ENCODE measurements at places on chromosomes 6 and 20.

DNA sequence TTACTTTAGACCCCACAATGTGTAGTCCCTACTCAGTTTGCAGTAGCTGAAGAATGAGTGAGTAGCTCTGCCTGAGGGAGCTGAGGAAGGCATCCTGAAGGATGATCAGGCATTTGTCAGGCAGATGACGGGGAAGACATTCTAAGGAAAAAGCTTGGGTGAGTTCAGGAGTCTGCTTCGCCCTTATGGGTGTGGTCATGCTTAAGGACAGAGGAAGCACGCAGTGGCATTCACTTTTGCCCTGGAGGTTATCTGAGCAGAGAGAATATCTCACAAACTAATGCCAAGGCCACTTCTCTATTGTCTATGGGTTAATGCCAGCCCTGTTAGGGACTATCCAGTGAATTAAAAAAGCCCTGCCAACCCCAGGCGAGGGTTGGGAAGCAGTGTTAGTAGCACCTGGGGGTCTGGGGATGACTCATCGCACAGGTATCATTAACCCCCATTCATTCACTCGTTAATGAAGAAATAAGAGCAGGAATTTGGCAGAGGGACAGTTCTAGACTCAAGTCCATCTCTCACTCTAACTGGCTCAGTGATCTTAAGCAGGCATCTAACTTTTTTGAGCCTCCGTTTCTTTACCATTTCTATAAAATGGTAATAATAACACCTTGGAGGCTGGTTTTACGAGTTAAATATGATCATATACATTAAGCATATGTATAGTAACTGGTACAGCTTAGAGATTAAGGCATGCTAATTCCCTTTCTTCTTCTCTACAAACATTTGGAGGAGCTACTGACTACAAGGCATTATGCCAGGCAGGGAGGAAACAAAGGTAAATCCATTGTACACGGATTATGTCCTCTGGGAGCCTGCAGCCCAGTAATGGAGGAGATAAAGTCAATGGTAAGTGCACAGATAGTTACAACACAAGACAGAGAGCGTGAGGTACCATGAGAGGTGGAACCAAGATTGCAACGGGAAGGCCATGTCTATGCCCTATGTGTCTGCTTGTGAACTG lies 93.2 kb upstream of the AKIRIN2 start:
- DNase-seq: peak; percentile 82

DNA sequence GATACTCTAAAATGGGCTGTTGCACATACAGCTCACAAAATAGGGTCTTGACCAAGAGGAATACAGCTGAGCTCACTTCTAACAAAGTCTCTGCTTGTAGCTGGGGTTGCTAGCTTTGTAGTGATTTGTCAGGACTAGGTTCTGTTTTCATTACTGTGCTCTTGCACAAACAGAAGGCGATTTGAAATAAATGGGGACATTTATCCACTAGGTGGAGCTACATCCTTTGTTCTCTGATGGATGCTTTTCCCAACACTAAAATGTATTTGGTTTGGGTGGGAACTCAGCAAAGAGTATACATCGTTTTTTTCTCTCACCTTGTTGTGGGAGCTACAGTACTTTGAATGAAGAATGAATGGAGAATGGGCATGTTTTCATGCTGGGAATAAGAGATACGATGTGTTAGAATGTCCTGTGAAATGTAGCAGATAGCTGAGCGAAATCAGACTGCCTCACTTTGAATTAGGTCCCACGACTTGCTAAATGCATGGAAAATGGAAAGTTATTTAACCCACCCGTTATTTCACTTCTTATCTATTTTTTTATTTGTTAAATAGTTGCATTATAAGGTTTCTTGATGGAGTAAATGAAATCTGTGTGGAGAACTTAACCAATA lies 494.7 kb upstream of the MAP3K7 start:
- peak; percentile 72 for DNase-seq

GRCh38 chr20:36908603-36909002 lies 32.7 kb downstream of the TLDC2 start:
- DNase-seq: no peak

- DNase-seq: no peak
These were observed 164.9 kb downstream of the EYA2 start for GRCh38 chr20:47059536-47059935.

DNA sequence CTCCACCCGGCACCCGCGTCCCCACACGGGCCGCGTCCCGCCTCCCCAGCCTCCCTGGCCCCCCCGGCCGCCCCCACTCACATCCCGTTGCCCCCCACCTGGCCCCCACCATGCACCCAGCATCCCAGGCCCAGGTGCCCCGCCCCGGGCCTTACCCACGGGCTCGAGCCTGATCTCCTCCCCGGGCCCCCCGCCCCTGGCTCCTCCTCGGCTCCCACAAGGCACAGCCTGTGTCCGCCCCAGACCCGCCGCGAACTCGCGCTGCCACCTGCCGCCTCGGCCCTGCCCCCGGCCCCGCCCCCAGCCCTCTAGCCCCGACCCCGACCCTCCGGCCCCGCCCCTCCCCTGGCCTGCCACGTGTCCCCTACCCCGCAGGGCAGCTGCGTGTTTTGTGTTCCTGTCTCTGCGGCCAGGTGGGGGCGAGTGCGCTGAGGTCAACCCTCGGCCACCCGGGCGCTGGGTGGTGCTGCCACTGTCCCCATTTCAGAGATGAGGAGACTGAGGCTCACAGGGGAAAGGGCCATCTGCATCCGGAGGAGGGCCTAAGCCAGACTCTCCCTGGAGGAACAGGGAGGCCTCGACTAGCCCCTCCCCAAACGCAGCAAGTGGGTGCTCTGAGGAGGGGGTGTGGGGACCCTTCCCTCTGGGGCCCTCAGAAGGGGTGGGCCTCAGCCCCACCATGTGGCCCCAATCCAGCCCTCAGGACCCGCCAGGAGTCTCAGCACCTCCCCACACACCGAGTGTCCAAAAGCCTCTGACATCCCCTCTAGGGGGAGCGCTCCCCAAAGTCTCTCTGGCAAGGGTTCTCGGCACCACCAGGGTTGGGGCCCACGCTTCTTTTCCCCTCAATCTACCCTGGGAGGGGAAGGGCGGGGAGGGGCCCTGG lies 99.8 kb downstream of the TAF4 start:
- DNase-seq: no peak

GRCh38 chr20:1294497-1294896 lies 28.4 kb downstream of the SNPH start:
- no peak for DNase-seq

DNA sequence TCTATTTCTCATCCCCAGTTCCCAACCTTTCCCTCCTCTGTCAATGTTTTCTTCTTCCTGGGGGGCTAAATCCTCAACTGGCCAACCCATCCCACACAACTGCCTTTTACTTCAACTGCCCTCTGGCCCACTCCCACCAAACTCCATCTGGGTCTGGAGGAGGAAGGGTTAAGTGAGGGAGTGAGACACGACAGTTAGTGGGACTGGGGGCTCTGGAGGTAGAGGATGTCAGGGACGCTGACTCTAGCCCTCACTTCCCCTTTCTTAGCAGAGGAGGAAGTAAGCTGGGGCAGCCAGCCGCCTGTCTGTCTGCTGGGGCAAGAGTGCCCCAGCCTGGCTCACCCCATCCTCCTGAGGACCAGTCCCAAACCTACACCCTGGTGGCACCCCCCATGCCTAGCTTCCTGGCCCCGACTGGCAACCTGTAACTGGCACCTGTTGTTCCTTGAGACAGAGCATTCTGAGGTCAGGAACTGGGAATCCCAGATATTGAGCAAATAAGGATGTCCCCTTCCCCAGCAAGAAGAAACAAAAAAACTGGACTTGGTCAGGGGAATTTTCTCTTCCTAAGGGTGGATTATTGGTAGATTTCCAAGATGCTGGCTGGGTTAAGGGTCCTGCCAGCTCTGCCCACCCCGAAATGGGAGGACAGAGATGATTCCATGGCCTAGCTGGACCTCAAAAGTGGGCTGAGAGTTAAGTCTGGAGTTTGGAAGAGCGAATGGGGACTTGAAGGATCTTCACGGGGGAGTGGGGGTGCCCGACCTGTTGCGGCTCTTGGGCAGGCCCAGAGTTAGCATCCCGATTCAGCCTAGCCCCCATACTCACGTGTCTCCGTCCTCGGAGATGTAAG lies 971 bp downstream of the NFKBIE start:
- DNase-seq: no peak

DNA sequence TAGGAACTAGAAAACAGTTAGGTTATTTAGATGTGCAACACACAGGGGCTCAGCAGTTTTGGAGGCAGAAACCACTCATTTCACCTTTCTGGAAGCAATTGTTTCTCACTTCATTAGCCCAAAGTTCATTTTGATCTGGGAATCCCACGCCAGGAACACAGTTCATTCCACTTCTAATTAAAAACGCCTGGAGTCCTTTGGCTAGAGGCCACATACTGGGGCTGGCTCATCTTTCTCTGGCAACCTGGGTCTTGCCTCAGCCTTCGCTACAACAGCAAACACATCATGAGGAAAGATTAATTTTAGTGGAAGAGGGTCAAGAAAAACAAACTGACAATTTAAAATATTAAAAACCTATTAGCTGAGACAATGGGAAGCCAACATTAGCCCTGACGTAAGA lies 69.7 kb downstream of the RFPL4B start:
- DNase-seq: no peak

- peak; percentile 60 for DNase-seq
These were observed at the start of gene SOX18 for GRCh38 chr20:64049060-64049877. Gene SOX18 (minus strand): TSS chr20:64049639. CDS start chr20:64049516, 123 bp downstream.

- DNase-seq: peak; percentile 68
These were observed 3.7 kb upstream of the OLIG3 start for GRCh38 chr6:137497721-137498463.

DNA sequence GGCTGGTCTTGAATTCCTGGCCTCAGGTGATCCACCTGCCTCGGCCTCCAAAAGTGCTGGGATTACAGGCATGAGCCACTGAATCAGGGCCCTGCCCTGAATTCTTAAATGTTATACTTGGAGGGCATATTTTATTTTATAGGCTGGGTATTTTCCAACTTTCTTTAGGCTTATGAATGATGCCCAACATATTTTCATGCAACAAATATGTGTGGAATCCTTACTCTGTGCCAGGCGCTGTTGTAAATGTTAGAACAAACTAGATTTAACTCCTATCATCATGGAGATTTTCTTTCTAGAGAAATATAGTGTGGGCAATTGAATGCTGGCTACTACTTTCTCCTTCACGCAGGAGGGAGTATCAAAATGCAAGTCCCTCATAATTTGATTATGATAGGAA lies 71.2 kb downstream of the SAMD5 start:
- no peak for DNase-seq

GRCh38 chr6:161366301-161366923 lies 92.6 kb upstream of the AGPAT4 start:
- DNase-seq: no peak

GRCh38 chr6:44923444-44923843 lies 404.7 kb upstream of the RUNX2 start:
- DNase-seq: no peak

DNA sequence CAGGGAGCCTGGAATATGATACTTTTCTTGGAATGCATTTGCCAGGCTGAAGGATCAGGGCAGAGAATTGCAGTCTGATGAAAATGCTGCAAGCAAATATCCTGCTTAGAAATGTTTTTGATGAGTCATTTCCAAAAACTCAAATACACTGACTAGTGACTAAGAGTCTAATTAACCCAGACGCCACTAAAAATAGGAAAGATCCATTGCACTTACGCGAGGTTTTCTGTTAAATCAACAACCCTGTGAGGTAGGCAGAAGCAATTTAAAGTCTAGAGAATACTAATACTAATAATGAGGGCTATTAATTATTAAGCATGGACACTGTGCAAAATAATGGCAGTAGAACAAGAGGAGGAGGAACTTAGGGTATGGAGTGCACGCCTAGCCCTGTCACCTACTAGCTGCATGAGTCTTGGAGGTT lies 130.1 kb upstream of the DOK5 start:
- DNase-seq: peak; percentile 2

DNA sequence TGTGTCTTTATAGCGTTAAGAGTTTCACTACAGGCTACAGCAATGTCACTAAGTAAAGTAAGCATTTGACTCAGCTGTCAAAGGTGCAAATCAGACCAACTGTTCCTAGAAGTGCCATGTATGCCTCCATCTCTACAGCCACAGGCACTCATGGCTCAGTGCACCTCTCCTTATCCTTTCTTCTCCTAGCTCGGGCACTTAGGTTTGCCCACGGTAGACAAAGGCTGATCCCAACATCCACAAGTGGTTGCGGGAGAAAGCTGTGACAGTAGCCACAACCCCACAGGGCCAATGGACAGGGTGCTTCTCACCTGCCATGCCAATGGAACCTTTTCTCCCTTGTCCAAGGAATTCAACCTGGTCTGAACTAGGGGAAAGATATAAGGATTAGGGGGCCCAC lies 228.5 kb upstream of the EXOC2 start:
- DNase-seq: no peak

Data from NCI-H69 (cell line).